ENCODE measurements at places on chromosomes 3 and 15.
A peak's percentile ranks its signal among the peaks of the same experiment; 100 is the strongest.

DNA sequence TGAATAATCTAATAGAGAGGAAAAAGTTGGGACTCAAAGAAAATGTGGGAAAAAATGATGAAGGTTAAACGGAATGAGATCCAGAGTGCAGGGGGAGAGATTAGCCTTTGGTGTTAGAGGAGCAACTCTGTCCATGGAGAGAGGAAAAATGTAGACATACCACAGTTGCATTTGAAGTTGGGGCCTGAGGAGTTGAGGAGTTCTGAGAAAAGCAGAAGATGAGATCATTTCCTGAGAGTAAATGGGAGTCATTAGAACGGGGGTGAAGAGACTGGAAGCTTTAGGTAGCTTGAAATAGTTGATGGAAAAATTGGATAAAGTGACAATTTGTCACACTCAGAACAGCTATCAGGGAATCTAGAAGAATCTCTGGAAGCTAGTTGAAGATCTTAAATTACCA is 7.3 kb downstream of the CCR5AS start:
- no peak for DNase-seq

- DNase-seq = no peak
Observed at GRCh38 chr15:87227846-87228245, 1028.7 kb downstream of the NTRK3 start.

DNA sequence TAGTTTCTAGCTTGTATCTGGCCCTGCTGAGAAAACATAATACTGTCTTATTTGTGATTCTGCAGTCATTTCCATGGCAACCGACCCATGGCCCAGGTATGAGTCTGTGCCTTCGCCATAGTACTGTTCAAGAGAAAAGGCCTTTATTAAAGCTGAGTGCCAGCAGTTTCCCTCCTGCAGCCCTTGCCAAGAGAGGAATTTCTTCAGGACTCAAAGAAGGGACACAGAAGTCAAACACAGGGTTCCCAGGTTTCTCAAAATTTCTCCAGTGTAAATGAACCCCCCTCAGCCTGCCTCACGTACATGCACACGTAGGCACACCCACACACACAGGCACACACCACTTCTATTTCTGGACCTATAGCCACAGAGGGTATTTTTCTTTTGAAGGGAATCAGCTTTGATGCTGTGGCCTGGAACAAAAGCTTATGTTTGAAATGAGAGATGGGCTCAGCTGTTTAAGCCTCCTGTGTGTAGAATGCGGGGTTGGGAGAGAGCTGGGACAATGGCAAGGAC is 269.2 kb downstream of the PDCD6IP start:
- peak; percentile 54 for DNase-seq

DNA sequence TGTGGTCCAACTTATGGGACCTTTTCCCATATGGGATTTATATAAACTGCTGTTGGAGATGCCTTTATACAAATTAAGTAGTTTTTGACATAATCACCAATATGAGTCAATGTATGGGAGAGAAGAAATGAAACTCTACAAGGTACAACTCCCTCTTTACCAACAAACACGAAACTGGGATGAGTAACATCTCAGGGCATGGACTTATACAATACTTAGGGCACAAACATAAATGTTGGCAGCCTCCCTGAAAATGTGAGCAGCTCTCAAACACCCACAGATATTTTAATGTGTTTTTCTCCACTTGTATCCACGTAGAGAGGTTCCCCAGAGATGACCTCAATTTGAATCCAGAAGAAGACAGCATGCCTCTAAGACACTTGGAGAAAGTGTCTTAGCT is 161.6 kb downstream of the MAGI1 start:
- no peak for DNase-seq

GRCh38 chr3:174192471-174192870 is 666.7 kb upstream of the NAALADL2 start:
- no peak for DNase-seq

- DNase-seq = no peak
Observed at GRCh38 chr3:12837295-12837986, 3.9 kb downstream of the RPL32 start.

DNA sequence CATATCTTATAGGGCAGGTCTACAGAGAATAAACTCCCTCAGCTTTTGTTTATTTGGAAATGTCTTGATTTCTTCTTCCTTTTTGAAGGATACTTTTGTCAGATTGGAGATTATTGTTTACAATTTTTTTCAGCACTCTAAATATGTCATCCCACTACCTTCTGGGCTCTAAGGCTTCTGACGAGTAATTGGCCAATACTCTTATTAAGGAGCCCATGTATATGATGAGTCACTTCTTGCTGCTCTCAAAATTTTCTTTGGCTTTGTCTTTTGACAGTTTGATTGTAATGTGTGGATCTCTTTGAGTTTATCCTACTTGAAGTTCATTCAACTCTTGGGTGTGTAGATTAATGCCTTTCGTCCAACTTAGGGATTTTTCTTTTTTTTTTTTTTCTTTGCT is 28.9 kb upstream of the CD200R1L start:
- DNase-seq = no peak

DNA sequence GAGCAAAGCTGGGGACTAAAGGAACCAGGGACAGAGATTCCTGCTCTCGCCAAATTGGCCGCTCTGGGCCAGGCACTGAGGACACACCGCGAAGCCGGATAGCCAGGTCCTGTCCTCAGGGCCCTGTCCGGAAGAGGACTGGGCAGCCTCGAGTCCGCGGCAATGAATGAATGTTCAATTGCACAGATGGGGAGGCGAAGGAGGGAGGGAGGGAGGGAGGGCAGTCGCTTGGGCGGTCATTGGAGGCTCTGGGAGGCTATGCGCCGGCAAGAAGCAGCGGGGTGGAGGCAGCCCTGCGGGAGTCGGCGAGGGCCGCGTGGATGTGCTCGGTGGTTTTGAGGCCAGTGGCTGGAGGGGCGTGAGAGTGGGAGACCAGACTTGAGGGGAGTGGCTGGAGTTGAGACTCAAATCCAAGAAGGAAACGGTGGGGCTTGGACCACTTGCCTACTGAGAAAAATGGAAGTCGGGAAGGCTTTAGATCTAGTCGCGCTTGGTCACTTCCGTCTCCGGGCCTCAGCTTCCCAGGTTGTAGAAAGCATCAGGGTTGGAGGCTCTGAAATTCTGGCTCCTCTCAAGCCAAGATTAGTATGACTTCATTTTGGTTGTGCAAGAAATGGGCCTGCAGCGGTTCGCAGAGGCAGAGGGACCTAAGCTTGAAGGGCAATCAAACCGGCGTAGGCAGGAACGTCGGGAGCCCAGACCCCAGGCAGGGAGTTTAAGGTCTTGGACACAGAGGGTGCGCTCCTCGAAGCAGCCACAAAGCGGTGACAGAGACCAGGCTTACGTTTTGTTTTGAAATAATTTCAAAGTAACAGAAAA is 21.1 kb upstream of the PLXND1 start:
- peak; percentile 76 for DNase-seq

DNA sequence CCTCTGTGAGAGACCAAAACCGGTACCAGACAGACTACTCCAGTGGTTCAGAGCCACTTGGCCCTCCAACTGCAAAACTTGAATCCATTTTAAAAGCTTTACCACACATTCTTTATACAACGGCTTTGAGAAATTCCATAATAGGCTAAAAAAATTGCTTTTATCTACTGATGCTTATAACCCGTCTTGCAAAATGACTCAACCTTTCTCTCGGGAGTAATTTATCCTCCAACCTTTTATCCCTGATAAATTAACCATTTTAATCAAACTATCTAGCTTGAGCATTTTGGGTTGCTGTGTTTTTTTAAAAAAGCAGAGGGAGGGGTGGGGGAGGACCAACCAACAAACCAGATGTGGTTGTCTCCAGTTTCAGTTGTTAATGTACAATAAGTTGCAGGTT is 275.7 kb upstream of the LRTM1 start:
- DNase-seq = no peak

GRCh38 chr3:181455276-181455675 is 256.4 kb upstream of the SOX2 start:
- no peak for DNase-seq

- DNase-seq = no peak
Observed at GRCh38 chr15:31051496-31052080, 49.9 kb downstream of the TRPM1 start.

Data from WERI-Rb-1 (cell line).